ENCODE measurements at places on chromosomes 2 and 18.

GRCh38 chr2:174641168-174641567 is 43.6 kb upstream of the WIPF1 start:
- no peak for DNase-seq

DNA sequence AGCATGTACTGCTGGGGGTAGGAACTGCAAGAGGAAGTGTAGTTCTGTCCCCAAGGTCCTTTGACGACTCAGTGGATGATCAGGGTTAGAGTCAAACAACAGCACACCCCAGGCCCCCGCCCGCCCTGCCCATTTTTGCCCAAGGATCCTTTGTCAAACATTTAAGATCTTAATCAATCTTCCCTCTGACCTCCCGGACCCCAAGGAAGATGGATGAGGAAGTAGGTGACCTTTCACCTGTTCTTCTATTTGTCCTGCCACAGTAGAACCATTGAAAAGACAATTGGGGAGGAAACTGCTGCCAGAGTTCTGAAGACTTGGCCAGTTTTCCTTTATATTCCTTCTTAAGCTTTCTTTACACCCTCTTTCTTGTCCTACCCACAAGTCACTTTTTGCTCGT is 12.1 kb downstream of the EPHA4 start:
- no peak for DNase-seq

- no peak for DNase-seq
Measured at GRCh38 chr2:110131166-110131565, 15.5 kb upstream of the MALL start.

DNA sequence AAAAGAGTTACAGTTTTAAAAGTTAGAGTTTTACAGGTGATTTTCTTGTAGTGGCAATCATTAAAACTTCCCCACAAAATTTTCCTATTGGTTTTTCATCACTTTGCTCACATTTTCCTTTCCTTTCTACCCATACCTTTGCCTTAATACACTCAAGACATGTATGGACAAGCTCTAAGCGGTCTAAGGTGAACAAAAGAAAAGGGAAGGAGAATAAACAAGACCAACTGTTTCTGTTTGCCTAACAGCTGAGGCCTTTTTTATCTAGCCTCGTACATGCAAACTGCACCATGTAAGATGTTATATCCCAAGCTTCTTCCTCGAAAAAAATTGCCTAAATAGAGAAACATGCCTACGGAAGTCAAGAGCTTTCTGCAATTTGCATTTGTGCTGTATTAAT is 33.9 kb upstream of the TBC1D8 start:
- no peak for DNase-seq

DNA sequence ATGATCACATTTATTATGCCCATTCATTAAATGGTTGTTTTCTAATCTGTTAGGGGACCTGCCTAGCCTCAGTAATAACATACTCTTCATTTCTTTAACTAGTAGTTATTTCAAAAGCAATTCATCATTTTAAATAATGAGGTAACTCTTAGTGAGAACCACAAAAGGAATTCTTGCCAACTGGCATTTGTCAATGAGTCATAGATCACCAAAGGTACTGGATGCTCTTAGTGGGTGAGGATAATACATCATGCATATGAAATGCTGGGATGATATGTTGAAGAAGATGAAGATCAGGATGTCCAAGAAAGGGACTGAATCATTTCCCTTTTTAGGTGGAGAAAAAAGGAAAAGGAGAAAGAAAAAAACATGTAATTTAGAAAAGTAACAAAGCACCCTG is 826.2 kb upstream of the DDX18 start:
- no peak for DNase-seq

DNA sequence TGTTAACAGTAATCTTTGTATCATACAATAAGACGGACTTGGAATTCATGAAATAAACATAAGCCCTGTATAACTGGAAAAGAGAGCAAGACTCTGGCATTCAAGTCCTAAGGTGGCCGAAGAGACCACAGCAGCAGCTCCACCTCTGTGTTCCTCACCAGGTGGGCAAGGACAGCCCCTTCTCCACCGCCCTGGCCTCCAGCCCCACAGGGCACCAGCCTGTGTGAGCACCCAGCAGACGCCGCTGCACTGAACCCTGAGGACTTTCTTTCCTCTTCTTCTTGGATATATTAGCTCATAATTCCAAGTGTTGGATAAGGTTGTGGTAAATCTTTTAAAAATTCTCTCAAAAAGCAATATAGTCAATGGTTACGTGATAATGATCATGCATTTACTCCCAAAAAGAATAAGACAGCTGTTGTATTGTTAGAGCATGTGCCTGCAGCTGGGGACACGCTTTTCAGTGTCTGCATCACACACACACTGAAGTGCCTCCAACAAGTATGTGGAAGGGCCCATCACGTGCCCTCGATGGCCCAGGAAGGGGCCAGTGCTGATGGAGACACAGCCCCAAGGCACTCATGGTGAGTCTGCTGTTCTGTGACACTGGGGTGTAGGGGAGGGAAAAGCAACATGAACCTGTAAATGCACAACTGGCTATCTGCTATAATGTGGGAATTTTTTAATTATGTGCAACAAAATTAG is 26.8 kb downstream of the FAM178B start:
- DNase-seq: no peak

GRCh38 chr2:68753318-68753717 is 18.7 kb downstream of the ARHGAP25 start:
- no peak for DNase-seq

GRCh38 chr2:118050386-118050785 is 36.5 kb upstream of the CCDC93 start:
- DNase-seq: no peak

Measured in activated CD4-positive, CD25-positive, alpha-beta regulatory T cell (primary cell).